ENCODE measurements at places on chromosomes 5 and 9. TPM values are rescaled to one million over a fixed set of nuclear protein-coding genes. Genes with fewer than 3 reads are reported as not detected.

KIAA1958 gene
- total RNA-seq = 2.3 TPM

TRPM6 gene
- total RNA-seq = under 0.01 TPM

ZNF354C gene
- total RNA-seq = 7.9 TPM

PDZD2 gene
- 9.4 TPM for total RNA-seq

ADGRV1 gene
- 0.15 TPM for total RNA-seq

C1QTNF3 gene
- 0.65 TPM for total RNA-seq

MYMK gene
- not detected for total RNA-seq

MARCOL gene
- not detected for total RNA-seq

NR2F1-AS1 gene
- total RNA-seq = 12.2 TPM

DCP2 gene
- 32.2 TPM for total RNA-seq

GABRA6 gene
- not detected for total RNA-seq

FAM151B gene
- total RNA-seq = 3.3 TPM

FRRS1L gene
- not detected for total RNA-seq

DAB2IP gene
- 11.6 TPM for total RNA-seq

CARTPT gene
- not detected for total RNA-seq

COL23A1 gene
- 0.15 TPM for total RNA-seq

CCNB1 gene
- 232 TPM for total RNA-seq

MSH3 gene
- total RNA-seq = 8.8 TPM

CXXC5 gene
- 27.7 TPM for total RNA-seq

PCDHGB2 gene
- 0.65 TPM for total RNA-seq

WNT8A gene
- not detected for total RNA-seq

CCDC187 gene
- total RNA-seq = not detected

CDC20B gene
- total RNA-seq = under 0.01 TPM

SPATA31D4 gene
- not detected for total RNA-seq

GALNT12 gene
- 0.65 TPM for total RNA-seq

C9orf50 gene
- total RNA-seq = not detected

EFNA5 gene
- 15.0 TPM for total RNA-seq

PKD2L2 gene
- total RNA-seq = not detected

TCF7 gene
- total RNA-seq = 0.65 TPM

TRPM3 gene
- total RNA-seq = 1.6 TPM

UTP15 gene
- total RNA-seq = 30.9 TPM

CATSPER3 gene
- total RNA-seq = not detected

PTPA gene
- 78.3 TPM for total RNA-seq

RNF208 gene
- total RNA-seq = not detected

GIN1 gene
- total RNA-seq = 3.2 TPM

C5 gene
- total RNA-seq = 2.3 TPM

CNTNAP3 gene
- total RNA-seq = 13.0 TPM

ZDHHC11B gene
- total RNA-seq = not detected

ARHGEF28 gene
- total RNA-seq = 77.3 TPM

SPINK6 gene
- not detected for total RNA-seq
